Mucosa of descending colon (tissue), 3 donors: ENCODE measurements at places on chromosomes 13 and 19.

- no peak for DNase-seq
These were observed 713.7 kb downstream of the SLITRK1 start for GRCh38 chr13:83168590-83168989.

GRCh38 chr19:788983-789700 lies 8.1 kb upstream of the PTBP1 start:
- DNase-seq: no peak

- peak; percentile 31 for DNase-seq
These were observed 39.1 kb upstream of the RNF113B start for GRCh38 chr13:98216135-98216565.

DNA sequence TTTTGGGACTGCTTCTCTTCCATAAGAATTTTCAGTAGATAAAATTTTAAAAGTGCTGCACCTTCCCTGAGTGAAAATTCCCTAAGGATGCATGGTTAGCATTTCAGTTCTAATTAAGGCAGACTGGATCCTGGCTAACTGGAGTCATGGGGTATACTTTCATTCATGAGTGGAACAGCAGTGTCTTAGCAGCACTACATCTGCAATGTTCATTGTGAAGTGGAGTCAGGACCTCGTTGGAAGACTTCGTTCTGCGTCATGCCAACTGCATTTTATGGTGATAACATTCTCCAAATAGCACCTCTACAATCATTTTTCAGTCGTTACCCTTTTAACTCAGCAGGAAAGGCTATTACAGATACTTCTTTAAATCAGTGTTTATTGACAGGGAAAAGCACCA lies 25.5 kb downstream of the PHF11 start:
- no peak for DNase-seq

- DNase-seq: no peak
These were observed 294.7 kb downstream of the NALCN start for GRCh38 chr13:101121608-101122007.

DNA sequence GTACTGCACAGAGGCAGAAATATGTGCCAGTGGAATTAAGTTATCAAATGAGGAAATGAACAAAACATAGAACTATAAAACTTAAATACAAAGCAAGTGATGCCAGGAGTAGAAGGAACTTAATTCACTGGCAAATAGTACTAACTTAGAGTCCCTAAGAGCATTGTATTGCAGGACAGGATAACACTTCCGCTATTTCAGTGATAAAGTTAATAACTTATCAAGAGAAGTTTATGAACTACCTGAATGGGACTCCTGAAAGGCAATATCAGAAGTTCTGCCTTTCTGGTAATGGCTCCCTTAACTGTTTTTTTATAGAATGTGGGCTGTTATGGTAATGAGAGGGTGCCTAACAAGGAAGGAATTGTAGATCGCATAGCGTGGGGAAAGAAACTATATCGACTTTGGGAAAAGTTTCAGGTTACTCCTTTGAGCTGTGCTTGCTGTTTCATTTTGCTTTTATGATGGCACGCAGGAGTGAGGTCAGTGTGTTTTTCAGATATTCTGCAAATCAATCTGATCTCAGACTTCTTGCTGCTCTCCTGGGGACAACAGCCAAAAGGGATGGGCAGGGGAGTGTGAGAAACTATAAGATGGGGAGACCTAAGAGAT lies 95.3 kb upstream of the MLNR start:
- no peak for DNase-seq

- no peak for DNase-seq
These were observed 3.0 kb upstream of the APC2 start for GRCh38 chr19:1446713-1447481.

DNA sequence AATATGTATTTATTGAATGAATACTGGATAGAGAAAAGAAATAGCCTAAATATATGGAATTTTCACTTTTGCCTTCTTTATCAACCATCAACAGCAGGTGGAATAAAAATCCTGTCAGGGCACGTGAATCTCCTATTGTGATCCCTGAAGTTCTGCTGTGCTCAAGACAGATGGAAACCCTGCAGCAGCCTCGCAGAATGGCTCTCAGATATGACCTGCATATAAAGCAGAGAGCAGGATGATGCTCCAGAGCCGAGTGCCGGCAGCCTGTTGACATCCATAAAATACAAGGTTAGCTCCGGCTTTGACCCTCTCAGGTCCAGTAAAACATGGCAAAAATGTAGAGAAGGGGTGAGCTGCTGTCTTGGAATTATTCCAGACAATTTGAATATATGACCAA lies 659.3 kb downstream of the DIAPH3 start:
- DNase-seq: no peak

GRCh38 chr13:51346397-51346796 lies 6.9 kb downstream of the SERPINE3 start:
- no peak for DNase-seq

DNA sequence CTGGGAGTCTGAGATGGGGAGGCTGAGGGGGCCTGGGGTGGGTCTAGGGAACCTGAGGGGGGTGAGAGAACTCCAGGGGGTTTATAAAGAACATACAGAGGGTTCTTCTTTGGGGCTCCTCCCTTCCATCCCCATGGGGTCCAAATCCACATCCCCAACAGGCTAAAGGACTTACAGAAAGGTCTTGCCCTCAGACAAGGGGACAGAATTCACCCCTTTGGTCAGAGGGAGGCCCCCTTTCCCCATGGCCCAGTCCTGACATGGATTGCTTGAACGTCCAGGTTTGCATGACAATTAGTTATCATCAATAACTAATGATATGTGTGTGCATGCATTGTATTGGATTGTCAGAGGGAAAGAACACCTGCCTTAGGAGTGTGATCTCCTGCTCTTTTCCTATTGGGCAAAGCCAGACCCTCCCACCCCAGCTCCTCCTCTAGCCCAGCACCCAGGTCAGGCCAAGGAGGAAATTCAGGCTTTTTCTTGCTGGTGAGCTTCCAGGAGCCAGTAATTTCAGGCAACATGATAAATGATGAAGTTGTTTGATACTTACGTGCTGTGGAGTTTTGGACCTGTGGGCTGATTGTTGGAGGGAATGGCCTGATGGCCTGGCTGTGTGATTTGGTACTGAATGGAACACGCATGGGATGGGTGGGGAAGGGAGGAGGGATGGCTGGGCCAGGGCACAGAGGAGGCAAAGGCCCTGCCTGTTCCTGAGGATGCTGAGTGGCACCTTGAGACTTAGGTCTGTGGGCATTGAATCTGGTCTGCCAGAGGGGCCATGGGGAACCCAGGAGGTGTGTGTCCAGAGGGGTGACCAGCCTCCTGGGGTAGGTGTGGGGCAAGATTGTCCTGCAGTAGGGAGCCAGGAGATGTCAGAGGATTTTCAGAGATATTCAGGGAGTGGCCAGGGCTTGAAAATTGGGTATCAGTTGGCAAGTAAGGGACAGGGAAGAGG lies 1.1 kb downstream of the KLHL26 start:
- peak; percentile 67 for DNase-seq

DNA sequence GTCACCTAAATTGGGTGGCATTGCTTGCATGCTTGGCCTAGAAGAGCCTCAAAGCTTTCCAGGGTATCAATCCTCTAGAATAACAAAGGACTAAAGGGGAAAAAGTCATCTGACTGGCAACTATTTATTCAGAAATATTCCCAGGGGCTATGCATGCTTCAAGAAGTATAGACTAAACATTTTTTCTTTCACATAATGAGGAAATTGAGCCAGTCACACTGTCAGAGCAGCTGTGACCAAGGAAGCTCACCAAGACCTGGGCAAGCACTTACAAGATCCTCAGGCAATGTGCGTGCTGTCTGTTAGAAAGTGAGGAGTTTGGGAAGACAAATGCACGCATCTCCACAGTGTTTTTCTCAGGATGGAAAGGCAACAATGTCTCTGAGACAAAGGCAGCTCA lies 747.2 kb downstream of the DIAPH3 start:
- DNase-seq: no peak

DNA sequence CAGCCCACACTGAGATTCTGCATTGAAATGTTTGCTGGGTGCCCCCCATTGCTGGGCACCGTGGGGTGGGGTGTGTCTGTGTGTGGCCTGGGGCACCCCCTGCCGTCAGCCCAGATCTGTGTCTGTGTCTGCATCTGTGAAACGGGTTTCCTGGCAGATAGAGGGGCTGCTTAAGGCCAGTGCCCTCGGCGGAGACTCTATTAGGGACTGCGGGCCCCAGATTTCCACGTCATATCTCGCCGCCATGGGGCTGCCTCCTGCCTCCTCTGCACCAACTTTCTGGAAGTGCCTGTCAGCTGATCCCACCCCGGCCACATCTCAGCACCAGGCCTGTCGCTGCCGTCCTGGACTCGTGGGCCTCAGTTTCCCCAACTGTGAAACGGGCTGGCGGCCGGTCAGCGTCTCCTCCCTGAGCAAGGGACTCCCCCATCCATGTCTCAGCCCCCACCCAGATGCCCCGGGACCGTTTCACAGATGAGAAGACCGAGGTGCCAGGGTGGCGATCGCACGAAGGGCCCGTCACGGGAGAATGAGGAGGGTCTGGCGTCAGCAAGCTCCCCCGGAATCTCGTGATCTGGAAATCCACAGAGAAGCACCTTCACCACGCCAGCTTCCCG lies 21.4 kb downstream of the ARID3A start:
- no peak for DNase-seq

DNA sequence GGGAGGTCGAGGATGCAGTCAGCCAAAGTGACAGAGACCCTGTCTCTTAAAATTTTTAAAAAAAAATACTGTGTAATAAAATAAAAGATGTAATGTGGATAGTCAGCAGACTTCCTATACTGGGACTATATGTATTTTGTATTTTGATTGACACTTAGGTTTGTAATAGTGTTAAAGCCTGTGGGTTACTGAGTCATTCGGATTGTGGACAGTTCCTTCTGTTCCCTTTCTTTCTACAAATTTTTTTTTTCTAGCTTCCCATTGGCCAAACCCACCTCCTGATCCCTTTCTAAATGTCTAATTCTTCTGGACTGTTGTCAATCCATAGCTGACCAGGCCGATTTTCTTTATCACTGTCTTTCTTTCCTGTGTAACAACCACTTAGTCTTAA lies 108.0 kb downstream of the DNAJC3 start:
- no peak for DNase-seq

DNA sequence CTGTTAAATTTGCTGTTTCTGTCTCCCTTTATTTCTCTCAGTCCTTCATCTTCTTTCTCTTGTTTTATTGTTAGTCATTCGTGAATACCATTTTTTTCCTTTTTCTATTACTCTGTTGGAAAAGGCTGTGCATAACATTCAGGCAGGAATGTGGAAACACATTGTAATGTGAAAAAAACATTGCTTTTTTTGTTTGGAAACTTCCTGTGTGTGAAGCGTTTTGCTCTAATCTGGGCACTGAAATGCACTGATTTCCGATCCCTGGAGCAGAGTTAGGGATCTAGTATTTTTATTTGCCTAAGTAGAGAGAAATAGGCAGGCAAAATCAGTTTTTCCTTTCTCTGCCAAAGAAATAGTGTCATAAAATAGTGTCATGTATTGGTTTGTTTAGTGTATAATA lies 155.5 kb downstream of the PCCA start:
- DNase-seq: no peak
